ENCODE measurements at places on chromosomes 5 and 9.

- no peak for DNase-seq
These were observed 216.2 kb upstream of the ACTBL2 start for GRCh38 chr5:57698802-57699201.

- no peak for DNase-seq
These were observed 20.4 kb upstream of the SELENOP start for GRCh38 chr5:42832060-42832459.

GRCh38 chr5:6177926-6178325, 200.4 kb downstream of the MED10 start:
- DNase-seq: no peak

GRCh38 chr5:52809884-52810283, 22.2 kb downstream of the ITGA1 start:
- no peak for DNase-seq

GRCh38 chr5:167217097-167217743, 1074.2 kb upstream of the WWC1 start:
- DNase-seq: no peak

- DNase-seq: no peak
These were observed 217.0 kb downstream of the PCSK5 start for GRCh38 chr9:76107482-76107881.

- DNase-seq: no peak
These were observed 60.6 kb upstream of the TRPC7 start for GRCh38 chr5:136425921-136426320.

DNA sequence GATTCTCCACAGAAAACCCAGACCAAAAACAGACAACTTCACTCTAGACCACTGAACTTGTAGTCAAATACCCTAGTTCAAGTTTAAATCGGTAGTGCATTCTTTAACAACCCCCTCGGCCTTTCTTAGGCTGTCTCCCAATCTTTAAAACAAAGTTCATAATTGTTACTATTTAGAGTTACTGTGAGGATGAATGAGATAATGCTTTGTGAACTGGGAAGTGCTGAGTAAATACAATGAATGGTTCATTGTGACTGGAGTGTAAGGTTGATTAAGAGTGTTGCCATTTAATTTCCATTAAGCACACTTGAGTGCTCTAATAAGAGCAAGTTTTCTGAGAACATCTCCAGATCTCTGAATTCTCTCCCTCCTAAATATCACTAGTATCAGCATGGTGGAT, 228.8 kb upstream of the PIK3R1 start:
- no peak for DNase-seq

DNA sequence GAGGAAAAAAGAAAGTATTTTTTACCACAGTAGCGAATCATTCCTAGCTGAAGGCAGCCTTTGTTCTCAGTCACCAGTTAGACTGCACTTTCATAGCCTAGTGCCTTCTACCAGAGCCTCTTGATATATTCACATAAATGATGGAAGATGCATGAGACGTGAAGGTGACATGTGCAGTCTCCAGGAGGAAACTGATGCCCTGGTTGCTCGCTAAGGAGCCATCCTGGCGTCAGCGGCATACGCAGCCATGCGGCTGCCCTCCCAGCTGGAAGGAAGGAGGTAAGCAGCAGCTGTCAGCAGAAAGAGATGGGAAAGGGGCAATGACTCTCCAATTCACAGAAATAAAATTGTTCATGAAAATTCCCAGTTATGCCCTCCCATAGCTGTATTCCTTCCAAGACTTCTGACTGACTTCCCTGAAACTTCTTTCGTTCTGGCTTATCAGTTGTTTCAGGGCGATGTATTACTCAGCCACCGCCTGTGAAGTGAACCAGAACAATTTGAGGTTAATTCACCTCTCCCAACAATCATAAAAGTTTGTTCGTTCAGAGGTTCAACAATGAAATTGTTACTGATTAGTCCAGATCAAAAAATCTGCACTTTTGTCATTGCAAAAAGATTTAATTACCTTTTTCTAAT, 331.2 kb downstream of the NR2F1-AS1 start:
- DNase-seq: peak; percentile 33

DNA sequence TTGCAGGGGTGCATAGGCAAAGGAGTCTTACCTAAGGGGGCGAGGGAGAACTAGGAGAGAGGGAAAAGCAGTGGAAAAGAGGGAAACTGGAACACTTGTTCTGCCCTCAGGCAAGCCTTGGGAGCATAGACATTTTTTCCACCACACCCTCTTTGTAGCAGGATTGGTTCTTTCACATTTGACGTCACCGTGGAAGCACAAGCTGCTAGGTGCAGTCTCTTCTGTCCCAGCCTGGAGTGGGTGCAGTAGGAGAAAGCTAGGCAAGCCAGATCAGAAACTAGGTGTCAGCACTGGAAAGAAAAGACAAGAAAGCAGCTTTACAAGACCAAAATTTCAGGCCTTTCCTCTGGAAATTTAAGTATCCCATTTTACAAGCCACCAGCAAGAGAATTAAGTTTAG, 440.4 kb downstream of the EFNA5 start:
- no peak for DNase-seq

- no peak for DNase-seq
These were observed 101.1 kb upstream of the ZNF366 start for GRCh38 chr5:72608297-72608696.

DNA sequence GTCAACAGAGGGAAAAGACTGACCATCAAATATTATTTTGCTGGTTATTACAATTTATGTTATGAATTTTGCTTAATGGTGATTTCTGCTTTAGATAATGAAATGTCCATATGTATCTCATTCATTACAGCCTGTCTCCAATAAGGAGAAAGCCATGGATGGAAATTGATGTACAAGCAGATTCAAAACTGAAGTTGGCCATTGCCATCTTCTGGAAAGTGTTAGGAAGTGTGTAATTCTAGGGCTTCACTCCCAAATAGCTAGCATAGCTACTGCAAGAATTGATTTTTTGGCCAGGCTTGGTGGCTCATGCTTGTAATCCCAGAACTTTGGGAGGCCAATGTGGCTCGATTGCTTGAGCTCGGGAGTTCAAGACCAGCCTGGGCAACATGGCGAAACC, 45.8 kb downstream of the DYNC2I2 start:
- no peak for DNase-seq
